ENCODE measurements at places on chromosomes 1 and 21.

- no peak for DNase-seq
These were observed 167.1 kb upstream of the BEND5 start for GRCh38 chr1:48943826-48944225.

GRCh38 chr1:83813576-83813975 lies 185.4 kb downstream of the TTLL7 start:
- no peak for DNase-seq

GRCh38 chr21:15894596-15894995 lies 164.8 kb downstream of the USP25 start:
- no peak for DNase-seq

- DNase-seq: no peak
These were observed 72.4 kb downstream of the ABCA4 start for GRCh38 chr1:94048413-94049164.

- DNase-seq: no peak
These were observed 115.2 kb downstream of the LAMC2 start for GRCh38 chr1:183301239-183301638.

DNA sequence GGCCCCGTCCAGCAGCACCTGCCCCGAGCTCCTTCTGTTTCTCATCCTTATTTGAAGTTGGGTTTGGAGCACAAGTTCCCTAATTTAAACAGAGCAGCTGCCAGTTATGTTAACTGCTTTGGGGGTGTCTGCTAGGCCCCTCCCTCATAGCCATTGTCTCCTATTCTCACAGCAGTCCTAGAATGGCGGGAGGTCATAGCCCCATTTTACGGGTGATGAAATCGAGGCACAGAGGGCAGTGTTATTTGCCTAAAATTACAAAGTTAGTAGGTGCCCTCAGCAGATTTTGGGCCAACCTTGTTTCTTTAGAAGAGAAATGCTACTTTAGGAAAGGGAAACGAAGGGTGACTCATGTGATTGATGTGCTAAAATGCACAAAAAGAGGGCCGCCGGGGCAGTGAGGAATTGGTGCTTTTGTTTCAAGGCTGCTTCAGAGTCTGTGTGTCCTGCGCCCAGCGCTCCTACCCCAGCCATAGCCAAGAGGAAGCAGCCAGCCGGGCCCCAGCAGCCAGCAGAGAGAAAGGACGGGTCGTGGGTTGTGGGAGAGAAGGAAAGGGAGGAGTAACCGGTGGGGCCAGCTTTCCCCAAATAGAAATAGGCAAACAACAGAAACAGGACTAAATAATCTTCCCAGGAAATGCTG lies 13.0 kb downstream of the VANGL1 start:
- no peak for DNase-seq

DNA sequence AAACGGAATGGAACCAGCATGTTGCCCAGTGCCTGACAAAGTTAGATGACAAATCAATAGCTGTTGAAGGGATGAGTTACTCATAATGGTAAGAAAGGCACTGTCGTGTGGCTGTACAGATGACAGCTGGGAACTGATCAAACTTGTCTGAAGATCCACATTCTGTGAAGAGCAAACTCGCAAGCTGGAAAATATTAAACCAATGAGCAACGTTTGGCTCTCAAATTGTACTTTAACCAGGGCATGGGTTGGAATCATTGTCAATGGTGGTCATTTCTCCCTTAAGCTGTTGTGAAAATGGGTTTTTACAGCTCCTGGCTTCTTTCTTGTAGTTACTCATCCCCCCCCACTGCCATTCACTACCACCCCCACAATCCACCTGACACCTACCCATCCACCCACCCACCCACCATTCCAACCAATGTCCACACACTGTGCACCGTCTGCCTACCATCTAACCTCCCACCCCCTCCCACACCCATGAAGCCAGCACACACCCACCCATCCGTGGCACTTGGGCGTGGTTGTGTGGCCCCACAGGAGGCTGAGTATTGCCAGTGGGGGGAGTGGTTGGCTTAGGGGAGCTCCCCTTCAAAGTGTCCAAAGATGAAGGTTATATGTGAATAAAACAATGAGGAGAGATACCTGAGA lies 46.7 kb downstream of the CLDN14 start:
- DNase-seq: no peak

GRCh38 chr1:201145816-201146215 lies 8.5 kb downstream of the TMEM9 start:
- no peak for DNase-seq
